ENCODE measurements at places on chromosomes 1 and 21.

DNA sequence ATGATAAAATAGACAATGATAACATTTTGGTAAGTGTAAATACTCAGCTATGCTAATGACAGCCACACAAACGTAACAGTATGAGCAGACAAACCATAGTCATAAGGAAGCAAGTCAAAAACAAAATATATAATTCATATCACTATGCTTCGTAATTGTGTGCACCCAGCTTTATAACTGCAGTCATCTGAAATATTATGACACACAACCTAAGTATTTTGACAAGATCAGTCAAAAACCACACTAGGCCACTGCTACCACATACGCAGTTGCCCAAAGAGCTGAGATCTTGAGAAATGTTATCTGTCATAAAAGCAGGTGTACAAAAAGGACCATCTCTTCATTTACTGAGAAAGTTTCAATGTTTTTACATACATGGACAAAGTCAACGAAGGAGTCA is 26.0 kb downstream of the RNASEL start:
- no peak for DNase-seq

DNA sequence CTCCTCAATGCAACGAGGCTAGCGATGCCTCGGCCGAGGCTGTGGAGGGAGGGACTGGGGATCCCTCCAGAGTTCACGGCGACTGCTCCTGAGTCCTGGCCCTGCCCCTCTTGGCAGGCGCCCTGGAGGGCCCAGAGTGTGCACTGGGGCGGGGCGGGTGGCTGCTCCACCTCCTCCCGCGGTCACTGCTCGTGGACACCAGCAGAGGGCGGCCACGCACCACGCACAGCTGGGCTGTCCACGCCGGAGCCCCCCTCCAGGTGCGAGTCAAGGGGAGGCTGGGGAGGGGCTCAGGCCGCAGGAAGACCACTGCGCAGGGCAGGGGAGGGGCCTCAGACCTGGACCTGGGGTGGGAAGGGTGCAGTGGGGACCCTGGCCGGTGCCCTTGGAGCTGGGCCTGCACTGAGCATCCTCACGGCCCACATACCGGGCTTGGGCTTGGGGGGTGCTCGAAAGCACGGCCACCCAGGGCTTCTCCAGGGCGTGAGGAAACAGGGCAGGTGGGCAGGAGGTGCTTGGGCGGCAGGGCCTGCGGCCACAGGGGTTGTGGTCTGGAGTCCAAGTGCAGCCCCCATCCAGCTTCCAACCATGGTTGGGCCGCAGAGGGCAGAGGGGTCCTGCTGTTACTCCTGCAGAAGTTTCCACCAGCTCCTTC is 20.6 kb upstream of the TTC34 start:
- peak; percentile 24 for DNase-seq

DNA sequence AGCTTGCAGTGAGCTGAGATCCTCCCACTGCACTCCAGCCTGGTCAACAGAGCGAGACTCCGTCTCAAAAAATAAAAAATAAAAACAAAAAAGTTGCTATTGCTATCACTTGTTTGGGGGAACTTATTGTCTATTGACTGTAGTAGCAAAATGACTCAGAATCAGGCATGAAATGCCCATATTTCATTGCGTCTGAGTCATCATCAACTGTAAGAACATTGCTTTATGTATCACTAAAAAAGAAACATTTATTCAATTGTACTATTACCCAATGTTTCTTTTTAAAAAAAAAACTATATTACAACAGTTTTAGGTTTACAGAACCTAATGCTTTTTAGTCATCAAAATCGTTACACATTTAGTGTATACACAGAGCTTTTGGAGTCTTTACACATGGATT is 91.0 kb upstream of the FMN2 start:
- DNase-seq = peak; percentile 79

GRCh38 chr21:16674949-16675348 is 837.9 kb upstream of the CXADR start:
- no peak for DNase-seq

- peak; percentile 62 for DNase-seq
These were observed 65.5 kb upstream of the PALMD start for GRCh38 chr1:99580451-99580850.

GRCh38 chr1:64474665-64475439 is 4.9 kb downstream of the CACHD1 start:
- DNase-seq = peak; percentile 24

DNA sequence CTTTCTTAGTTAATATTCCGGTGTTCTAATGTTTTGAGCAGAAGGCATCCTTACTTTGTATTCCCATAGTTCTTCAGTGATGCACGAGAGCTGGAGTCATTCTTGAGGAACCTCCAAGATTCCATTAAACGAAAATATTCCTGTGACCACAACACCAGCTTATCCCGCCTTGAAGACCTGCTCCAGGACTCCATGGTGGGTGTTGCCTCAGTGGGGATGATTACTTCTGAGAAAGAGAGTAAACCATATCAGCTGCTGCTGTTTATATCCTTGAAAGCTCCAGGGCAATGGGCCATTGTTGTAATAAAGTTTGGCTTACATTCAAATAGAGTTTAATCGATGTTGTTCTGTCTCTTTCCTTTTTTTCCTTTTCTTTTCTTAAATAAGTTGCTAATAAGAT is 93.1 kb downstream of the MACF1 start:
- DNase-seq = peak; percentile 47

DNA sequence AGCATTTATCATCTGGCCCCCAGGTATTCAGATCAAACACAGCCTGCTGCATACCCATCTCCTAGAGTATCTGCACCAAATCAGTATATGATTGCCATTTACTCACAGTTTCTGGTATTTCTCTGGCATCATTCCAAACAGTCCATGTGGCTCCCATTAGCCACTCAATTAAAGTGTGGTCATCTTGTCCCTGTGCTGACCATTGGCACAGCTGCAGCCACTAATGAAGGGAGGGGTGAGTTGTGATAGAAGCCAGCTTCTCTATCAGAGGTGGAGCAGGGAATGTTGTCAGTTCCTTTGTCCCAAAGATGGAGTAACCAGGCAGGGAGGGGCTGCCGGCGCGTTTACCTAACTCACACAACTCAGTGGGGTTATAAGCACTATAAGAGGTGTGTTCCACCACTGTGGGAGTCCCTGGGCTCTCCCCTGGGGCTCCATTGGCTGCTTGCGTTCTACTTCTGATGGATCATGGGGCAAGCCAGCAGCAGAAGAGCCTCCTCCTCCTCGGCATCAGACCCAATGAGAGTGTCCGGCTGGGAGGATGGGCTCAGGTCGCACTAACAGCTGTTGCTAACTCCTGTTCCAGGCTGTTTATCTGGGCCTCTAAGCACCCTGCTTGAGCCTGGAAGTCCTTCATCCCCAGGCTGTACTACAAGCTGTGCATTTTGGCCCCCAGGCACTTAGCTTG is 108.6 kb downstream of the GDAP2 start:
- DNase-seq = no peak

DNA sequence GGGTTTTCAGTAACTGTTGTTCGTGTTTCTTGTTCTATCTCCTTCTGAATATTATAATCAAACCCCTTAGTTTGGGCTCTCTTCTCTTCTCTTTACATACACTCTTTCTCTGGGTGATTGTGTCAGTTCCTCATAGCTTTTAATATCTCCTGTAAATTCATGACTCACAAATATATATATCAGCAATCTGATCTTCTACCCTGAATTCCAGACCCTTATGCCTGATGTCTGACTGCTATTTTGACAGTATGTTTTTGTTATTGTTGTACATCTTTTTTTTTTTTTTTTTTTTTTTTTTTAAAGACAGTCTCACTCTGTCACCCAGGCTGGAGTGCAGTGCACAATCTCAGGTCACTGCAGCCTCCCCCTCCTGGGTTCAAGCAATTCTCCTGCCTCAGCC is 70.8 kb upstream of the MPC2 start:
- DNase-seq = no peak

- DNase-seq = no peak
These were observed 54.3 kb upstream of the SDC3 start for GRCh38 chr1:30962609-30963508.

DNA sequence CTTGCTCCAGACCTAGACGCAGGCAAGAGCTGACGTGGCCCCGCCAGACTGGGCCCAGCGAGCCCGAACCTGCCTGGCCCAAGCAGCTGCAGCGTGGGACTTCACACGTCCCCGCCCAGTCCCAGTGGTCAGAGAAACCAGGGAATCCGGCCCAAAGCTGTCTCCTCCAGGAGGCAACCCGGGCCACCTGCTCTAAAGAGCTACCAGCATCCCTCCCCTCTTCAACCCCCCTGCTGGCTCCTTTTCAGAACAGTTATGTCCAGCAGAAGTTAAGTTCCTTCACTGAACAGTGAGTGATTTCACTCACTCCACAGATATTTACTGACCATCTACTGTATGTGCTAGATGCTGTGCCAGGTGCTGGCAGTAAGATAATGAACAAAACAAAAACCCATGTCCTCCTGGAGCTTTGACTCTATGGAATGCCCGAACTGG is 2.1 kb upstream of the EFNA1 start:
- no peak for DNase-seq

DNA sequence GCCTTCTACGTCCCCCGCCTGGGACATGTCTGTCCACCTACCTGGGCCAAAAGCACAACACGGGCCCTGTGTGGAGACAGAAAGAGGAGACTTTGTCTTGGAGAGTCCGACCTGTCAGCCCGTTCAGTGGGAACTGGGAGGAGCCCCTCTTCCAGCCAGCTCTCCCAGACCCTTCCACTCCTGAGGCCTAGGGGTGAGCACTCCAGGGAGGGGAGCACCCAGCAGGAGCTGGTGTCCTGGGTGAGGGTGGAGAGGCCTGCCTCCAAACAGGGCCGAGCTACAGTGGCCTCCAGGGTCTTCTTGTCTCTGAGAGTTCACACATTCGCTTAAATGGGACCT is 546 bp downstream of the SPOCD1 start:
- DNase-seq = no peak

- peak; percentile 64 for DNase-seq
These were observed 7.4 kb downstream of the GJA4 start for GRCh38 chr1:34800214-34800613.

DNA sequence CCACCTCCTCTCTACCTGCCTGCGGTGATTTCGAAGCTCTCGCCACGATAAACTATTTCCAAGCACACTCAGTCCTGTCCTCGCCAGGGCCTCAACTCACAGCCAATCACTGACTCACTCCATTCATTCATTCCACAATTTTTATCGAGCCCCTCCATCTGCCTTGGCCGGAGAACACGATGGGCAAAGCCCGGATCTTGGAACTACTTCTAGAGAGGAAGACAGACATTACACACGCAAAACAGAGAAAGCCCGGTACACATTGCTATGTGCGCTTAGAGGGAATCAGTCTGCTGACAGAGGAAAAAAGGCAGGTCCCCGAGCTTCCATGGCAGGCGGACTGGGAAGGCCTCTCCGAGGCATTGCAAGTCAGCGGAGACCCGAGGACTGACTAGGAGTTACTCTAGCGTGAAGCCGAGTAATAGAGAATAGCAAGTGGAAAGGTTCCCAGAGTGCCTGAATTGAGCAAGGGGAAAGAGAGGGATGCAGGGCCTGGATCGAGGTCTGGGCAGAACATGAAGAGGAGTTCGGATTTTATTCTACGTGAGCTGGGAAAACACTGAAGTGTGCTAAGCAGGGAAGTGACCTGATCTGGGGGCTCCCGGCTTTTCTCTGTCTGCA is 54.2 kb upstream of the DNAJC6 start:
- peak; percentile 50 for DNase-seq

DNA sequence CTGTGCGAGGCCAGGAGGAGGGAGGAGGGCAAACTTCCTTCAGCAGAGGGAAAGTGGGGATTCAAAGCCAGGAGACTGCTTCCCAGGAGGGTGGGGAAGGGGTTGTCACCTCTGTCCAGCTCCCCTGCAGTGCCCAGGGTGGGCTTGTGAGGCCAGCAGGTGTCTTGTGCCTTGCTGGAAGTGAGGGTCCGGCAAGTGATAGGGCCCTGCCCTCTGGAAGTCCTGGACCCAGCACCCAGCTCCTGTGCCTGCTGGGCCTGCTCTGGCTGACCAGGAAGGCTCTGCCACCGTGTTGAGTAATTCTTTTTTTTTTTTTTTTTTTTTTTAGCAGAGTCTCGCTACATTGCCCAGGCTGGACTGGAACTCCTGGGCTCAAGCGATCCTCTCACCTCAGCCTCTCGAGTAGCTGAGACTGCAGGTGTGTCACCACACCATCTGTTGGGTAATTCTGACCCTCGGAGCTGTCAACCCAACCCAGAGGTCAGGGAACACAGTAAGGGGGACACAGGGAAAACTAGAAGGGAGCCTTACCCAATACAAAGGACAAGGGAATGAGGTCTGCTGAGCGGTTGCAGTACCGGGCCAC is 1.0 kb downstream of the BEST4 start:
- peak; percentile 23 for DNase-seq

DNA sequence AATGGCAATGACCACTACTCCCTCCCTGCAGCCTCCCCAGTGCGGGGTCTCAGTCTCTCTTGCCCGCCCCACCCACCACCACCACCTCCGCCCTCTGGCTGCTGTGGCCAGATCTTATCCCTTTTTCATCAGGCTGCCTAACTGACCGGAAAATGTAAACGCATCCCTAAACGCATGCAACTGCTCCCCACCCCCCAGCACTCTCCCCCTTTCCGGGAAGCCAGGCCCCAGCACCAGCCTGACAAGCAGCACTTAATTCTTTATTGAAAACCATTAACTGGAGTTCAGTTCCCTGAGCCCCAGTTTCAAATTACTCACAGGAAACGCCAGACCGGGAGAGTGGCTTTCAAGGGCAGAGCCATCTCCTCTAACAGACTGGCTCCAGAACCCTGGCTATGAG is 147.7 kb downstream of the DMRTA2 start:
- DNase-seq = no peak

All from GM23248 (cell line).